Suprapubic skin (tissue), 4 donors: ENCODE measurements at places on chromosomes 3 and 15. TPM values are rescaled to one million over a fixed set of nuclear protein-coding genes. Genes with fewer than 3 reads are reported as not detected.

- DNase-seq: no peak
- H3K36me3 ChIP-seq: no peaks in the 10 kb centered on the region
- no peak overlapping the region for H3K27ac ChIP-seq
- no peak overlapping the region for H3K4me3 ChIP-seq
These were observed 69.3 kb upstream of the RGMA start for GRCh38 chr15:93158097-93158900.

DNA sequence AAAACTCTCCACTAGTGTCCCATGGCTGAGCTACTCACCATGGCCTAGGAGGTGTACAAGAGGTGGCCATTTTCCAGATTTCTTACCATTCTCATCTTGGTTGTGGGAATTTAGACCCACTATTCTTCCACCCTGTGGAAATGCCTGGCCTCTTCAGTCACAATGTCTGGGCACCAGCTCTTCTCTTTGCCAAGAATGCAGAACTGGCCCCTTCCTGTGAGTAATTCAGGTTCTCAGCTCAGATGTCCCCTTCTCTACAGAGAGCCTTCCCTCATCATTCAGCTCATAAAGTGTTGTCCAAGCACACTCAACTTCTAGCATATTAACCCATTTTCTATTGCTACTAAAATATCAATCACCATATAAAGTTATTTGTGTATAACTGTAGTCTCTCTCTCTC, 575.5 kb upstream of the KCNMB2 start:
- no peak overlapping the region for H3K4me3 ChIP-seq
- no peak for DNase-seq
- H3K4me1 ChIP-seq: no peaks in the 10 kb centered on the region
- no peak overlapping the region for H3K27ac ChIP-seq

DNA sequence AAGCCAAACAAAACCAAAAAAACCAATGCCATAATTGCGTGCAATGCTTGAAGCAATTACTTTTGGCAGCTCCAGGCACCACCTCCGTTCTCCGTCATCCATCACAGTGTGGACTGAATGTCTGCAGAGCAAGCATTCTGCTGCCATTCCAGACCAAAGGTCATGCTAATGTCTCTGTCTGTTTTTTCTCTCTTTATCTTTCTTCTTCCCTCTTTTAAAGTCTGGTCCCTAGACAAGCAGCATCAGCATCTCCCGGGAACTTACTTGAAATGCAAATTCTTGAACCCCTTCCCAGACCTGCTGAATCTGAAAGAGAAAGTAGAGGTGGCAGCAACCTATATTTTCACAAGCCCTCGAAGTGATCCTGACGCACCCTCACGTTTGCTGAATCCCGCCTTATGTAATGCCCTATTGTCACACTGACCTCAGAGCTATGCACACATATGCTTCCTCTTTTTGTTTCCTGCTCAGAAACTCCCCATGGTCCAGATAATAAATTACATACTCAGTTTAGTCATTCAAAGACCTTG, 297.3 kb upstream of the PROK2 start:
- peaks cover 2% of the 10 kb centered on the region for H3K4me1 ChIP-seq
- H3K27me3 ChIP-seq: no peaks in the 10 kb centered on the region
- H3K36me3 ChIP-seq: no peaks in the 10 kb centered on the region

DNA sequence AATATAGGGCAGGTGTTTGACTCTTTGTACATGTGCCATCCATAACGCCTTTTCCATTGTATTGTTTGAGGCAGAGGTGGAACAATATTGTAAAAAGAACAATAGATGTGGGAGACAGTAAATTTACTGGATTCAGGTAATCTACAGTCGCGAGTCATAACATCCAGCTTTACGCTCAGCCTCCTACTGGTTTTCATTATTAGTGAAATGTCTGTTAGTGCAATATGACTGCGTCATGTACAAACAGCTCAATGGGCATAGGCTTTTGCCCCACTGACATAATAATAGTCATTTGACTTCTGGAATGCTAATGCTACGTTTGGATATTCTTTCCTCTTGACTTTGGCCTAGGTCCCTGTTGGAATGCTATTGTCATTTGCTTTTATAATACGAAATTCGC, 9.5 kb downstream of the CACNA2D3 start:
- DNase-seq: no peak
- no peaks in the 10 kb centered on the region for H3K4me1 ChIP-seq
- no peaks in the 10 kb centered on the region for H3K36me3 ChIP-seq
- H3K27ac ChIP-seq: no peak overlapping the region

The ROBO1 gene
- 73.5 TPM for total RNA-seq
